Activated CD4-positive, alpha-beta T cell treated with anti-CD3 and anti-CD28 coated beads, Interleukin-2, amount 10 ng/mL, durations not matched to agents 7 days and 5 days (primary cell): ENCODE measurements at places on chromosomes 5 and 9.

DNA sequence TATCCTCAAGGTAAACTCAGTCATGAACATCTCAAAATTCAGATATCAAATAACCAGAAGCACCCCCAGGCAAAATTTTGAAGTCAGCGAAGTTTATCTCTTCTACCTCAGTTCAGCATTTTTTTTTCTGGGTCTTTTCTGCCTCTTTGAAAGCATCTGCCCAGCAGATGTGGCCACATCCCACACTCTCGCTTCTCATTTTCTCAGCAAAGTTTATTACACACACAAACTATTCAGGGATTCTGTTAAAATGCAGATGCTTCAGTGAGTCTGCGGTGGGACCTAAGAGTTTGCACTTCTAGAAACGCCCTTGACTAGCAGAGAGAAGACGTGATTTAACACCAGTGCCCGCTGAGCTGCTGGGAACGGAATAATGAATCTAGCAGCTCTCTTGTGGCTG, 19.3 kb downstream of the RASEF start:
- no peak for DNase-seq

GRCh38 chr5:40376566-40376965, 303.1 kb upstream of the PTGER4 start:
- DNase-seq = no peak

DNA sequence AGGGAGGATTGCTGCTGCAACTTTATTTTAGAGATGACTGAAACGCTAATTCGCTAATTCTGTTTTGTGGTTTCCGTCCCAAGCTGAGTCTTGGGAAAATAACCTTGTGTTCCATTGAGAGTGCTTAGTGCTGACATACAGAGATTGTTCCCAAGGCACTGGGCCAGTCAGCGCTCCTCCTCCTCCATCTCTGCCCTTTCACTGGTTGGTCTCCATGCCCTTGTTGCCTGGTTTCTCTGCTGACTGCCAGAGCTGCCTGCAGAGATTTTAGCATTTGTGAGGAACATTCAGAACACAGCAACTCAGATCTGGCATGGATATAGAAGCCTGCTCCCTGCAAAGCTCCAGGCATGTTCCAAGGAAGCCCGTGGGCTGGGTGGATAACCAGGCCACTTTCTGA, 126.0 kb upstream of the IRX2 start:
- no peak for DNase-seq

- DNase-seq = no peak
Measured at GRCh38 chr9:132199056-132199455, 37.2 kb downstream of the NTNG2 start.

GRCh38 chr5:109532773-109533364, 123.1 kb upstream of the PJA2 start:
- DNase-seq = no peak
